Stimulated activated CD4-positive, alpha-beta T cell treated with anti-CD3 and anti-CD28 coated beads, Interleukin-1b, Interleukin-23, amount 100 ng/mL, for 4 hours (primary cell): ENCODE measurements at places on chromosomes 5 and 9.

- no peak for DNase-seq
These were observed 102.2 kb downstream of the INIP start for GRCh38 chr9:112615584-112616266.

- DNase-seq = no peak
These were observed 158.1 kb downstream of the FGF1 start for GRCh38 chr5:142527664-142528295.

GRCh38 chr5:148922606-148923005 is 96.2 kb downstream of the ADRB2 start:
- DNase-seq = no peak

DNA sequence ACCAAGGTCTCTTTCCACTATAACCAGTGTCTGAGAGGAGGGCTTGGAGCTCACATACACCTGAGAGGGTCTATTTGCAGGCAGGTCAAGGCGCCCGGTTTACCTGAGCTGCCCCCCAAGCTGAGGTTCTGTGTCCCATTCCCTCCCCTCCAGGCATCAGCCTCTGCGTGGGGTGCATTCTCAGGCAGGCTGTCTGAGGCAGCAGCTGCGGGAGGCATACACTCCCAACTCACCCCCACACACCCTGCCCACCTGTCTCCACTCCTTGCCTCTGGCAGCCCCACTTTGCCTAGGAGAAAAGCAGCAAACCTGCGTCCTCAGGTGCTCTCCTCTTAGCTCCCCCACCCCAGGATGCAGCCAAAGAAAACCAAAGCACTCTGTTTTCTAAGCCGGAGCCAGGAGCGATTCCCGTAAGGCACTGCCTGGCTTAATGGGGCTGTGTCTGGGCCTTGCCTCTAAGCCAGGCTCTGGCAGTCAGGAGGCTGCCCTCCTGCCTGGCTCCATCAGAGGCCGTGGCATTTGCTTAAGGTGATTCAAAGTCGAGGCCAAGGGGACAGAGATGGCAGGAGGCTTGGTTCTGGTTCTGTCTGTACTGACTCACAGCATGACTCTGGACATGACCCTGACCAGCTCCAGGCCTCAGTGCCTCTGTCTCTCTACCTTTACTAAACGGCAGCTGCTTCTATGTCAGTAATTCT is 139.2 kb upstream of the TRIM32 start:
- no peak for DNase-seq

- DNase-seq = no peak
These were observed 113.2 kb downstream of the SEC61B start for GRCh38 chr9:99335280-99335679.

- DNase-seq = no peak
These were observed 409.9 kb downstream of the BRINP1 start for GRCh38 chr9:118959366-118959765.

DNA sequence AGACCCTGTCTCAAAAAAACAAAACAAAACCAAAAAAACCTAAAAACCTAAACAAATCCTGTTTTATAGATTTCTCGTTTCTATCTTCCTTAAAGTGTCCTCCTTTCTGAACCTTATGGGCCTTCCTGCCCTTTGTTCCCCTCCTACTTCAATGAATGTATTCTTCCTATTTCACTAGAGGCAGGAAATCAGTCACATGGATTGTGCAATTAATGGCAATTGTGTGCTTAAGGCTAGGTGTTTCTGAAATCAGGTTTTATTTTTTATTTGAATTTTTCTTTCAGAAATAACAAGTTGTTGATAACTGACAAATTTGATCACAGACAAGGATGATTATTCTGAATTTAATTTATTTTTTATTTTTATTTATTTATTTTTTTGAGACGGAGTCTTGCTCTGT is 220.6 kb upstream of the SEMA6A start:
- no peak for DNase-seq

DNA sequence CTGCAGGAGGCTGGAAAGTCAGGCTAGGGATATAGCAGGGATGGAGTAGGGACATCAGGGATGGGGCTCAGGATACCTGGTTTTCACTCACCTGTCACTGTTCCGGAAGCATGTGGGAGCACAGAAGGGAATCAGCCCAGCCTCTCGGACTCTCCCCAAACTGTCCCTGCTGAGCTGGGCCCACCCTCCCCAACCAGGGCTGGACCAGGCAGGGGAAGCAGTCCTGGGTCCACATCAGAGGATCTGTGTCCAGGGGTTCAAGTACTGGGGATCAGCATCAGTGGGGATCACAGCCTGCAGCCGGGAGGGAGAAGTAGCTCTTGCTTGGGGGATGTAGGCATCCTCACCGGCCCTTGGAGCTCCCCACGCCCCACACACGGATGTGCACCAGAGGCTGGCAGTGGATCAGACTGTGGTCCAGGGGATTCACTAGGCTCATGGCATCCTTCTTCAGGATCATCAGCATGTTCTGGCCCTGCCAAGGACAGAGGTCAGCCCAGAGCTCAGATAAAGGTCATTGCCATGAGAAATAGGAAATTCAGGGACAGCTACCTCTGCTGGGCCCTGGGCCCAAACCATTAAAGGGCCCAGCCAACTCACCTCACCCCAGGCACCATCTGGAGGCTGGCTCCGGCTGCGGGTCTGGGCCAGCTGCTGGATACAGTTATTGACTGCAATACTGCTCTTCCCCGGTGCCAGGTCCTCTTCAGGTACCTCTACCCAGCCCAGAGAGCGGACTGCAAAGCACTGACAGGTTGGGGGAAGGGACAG is 2.5 kb downstream of the APBB3 start:
- no peak for DNase-seq

- DNase-seq = no peak
These were observed 500.0 kb upstream of the KLF4 start for GRCh38 chr9:107989544-107989943.

DNA sequence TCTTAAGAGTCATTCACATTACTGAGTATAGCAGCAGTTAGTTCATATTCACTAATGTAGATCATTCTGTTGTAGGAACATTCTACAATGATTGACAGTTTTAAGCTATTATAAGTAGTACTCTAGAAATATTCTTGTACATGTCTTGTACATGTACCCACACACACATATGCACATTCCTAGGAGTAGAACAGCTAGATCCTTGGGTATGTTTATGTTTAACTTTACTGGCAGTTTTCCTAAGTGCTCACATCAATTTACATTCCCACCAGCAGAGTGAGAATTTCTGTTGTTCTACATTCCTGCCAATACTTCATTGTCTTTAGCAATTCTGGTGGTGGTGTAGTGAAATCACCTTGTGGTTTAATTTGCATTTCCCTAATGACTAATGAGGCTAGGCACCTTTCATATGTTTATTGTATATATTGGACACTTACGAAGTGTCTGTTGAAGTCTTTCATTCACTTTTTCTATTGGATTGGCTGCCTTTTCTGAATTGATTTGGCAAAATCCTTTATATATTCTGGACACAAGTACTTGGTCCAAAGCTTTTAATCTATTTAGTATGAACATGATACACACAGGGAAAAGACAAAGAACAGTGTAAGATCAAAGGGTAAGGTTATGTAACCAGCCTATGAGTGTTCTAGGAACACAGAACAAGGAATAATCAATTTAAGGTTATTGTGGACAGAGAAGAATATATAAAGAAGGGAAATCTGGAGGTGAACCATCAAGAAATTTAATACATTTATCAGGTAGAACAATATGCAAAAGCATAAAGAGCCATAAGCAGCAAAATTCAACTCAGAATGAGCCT is 95.6 kb downstream of the MLLT3 start:
- DNase-seq = no peak

GRCh38 chr9:125700791-125701190 is 6.2 kb downstream of the MAPKAP1 start:
- DNase-seq = no peak

DNA sequence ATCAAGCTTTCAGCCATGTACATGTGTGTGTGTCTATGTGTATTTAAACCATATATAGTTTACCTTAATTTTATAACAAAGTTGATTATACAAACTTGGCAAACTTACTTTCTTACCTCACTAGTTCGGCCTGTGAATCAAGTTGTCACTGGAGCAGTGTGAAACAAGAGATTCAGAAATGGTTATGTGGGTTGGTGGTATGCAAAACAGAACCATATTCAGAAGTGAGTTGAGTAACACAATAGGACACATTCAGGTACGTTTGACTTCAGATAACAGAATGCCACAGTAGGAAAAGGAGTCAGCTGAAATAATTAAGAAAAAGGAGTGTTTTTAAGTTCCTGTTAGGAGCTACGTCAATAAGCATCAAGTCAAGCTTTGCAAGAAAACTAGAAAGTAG is 21.5 kb downstream of the XPA start:
- no peak for DNase-seq

- DNase-seq = no peak
These were observed 88.0 kb downstream of the SLC44A1 start for GRCh38 chr9:105332471-105332870.

GRCh38 chr9:35760651-35761050 is 6.6 kb upstream of the MSMP start:
- no peak for DNase-seq

DNA sequence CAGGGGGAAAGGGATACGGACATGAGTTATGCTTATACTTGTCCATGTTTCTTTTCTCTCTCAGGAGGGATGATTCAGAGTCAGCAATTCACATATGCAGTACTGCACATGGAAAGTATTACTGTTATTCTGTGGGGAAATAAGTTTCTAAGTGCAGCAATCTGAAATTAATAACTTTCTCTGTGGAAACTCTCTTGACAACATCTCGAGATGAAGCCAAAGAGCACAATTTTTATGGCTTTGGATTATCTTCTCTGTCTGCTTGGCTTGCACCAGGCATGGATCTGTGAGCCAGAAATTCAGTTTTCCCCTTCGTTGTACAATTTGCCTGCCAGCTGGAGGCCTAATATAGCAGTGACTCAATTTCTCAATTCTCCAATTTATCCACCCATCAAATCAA is 2.5 kb upstream of the NDFIP1 start:
- DNase-seq = no peak

- no peak for DNase-seq
These were observed 4.1 kb downstream of the SYNPO start for GRCh38 chr5:150644514-150644913.

- DNase-seq = no peak
These were observed 115.4 kb downstream of the DENND1A start for GRCh38 chr9:123814496-123814895.

GRCh38 chr5:116970318-116970717 is 395.7 kb upstream of the SEMA6A start:
- no peak for DNase-seq

- no peak for DNase-seq
These were observed 164.3 kb downstream of the AGTPBP1 start for GRCh38 chr9:85577353-85577952.

GRCh38 chr5:4882186-4882585 is 257.9 kb upstream of the ADAMTS16 start:
- DNase-seq = no peak

- peak; percentile 51 for DNase-seq
These were observed 1.4 kb downstream of the CHD1 start for GRCh38 chr5:98927242-98927988.

GRCh38 chr5:148623741-148624140 is 30.6 kb downstream of the HTR4 start:
- DNase-seq = no peak

DNA sequence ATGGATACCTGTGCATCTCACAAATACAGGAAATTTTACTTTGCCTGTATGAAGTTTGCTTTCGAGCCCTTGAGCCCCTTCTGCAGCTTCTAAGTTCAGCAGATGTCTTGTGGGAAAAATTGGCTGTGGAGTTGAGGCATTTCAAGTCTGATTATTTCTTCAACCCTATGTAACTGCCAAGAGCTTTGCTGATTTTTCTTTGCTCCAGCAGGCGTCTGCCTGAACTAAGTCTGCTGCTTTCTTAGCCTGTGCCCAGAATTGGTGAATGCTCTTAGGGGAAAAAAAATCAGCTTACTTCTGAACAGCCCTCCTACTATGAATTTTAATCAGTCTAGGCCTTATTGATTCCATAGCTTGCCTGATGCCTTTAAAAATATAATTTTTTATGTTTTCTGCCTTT is 41.2 kb downstream of the RIC1 start:
- no peak for DNase-seq

- DNase-seq = no peak
These were observed at the start of gene GNA14 for GRCh38 chr9:77648234-77649108. GNA14 (minus strand) TSS chr9:77648322; CDS start chr9:77647793, 529 bp downstream.

GRCh38 chr5:172571413-172571812 is 69.7 kb upstream of the NEURL1B start:
- no peak for DNase-seq

DNA sequence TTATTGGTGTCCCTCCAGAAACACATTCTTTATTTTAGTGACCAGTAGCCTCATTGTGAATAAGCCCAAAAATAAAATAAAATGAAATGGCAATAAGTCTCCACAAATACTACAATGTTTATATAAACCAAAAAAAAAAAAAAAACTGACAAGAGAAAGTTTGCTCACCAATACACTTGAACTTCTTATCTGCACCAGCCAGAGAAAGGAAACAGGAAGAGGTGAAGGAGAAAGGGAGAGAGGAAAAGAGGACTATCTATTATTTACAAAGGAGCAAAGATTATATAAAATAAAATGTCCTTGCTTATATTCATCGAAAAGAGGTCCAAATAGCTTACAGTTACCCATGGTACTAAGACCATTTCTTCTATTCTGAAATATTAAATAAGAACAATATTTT is 176.4 kb upstream of the CCNG1 start:
- no peak for DNase-seq

DNA sequence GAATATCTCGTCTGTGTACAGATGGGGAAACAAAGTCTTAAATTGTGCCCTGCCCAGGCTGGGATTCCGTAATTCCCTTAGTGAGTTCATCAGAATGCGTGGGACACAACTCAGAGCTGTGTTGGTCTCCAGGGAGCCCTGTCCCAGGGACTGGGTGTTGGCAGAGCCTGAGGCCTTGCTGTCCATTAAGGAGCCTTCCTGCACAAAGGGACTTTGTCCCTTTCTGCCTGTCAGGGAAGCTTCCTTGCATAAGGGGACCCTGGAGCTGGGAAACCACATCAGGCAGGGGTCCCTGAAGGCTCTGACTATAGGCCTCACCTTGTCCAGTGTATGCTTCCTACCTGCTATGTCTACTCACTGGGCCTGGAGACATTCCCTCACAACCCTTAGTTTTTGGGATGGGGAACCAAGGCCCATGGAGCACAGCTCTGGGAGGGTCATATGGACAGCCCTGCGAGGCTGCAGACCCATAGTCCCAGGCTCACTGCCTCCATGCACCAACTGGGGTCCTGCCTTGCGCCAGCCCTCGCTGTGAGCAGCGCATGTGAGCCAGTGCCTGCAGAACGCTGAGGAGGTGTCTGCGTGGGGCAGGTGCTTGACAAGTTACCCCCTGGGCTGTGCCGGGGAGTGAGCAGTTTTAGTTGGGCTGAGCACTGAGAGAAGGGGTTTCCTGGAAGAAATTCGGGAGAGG is 1.6 kb downstream of the CARD19 start:
- DNase-seq = no peak

GRCh38 chr9:112831281-112831851 is 59.3 kb downstream of the SLC46A2 start:
- no peak for DNase-seq

- DNase-seq = no peak
These were observed 268.5 kb downstream of the BNC2 start for GRCh38 chr9:16601991-16602390.

DNA sequence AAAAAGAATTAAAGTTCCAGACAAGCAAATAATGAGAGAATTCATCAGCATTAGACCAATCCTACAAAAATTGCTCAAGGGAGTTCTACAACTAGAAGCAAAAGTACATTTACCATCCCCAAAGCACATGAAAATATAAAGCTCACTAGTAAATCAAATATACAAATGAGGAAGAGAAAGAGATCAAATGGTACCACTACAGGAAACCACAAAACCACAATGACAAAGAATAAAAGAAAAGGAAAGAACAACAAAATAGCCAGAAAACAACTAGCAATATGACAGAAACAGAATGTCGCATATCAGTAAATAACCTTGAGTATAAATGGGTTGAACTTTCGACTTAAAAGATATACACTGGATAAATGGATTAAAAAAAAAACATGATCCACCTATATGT is 739.0 kb downstream of the DTWD2 start:
- no peak for DNase-seq
